ENCODE measurements at places on chromosomes 7 and 10. TPM values are rescaled to one million over a fixed set of nuclear protein-coding genes. Genes with fewer than 3 reads are reported as not detected.

DNA sequence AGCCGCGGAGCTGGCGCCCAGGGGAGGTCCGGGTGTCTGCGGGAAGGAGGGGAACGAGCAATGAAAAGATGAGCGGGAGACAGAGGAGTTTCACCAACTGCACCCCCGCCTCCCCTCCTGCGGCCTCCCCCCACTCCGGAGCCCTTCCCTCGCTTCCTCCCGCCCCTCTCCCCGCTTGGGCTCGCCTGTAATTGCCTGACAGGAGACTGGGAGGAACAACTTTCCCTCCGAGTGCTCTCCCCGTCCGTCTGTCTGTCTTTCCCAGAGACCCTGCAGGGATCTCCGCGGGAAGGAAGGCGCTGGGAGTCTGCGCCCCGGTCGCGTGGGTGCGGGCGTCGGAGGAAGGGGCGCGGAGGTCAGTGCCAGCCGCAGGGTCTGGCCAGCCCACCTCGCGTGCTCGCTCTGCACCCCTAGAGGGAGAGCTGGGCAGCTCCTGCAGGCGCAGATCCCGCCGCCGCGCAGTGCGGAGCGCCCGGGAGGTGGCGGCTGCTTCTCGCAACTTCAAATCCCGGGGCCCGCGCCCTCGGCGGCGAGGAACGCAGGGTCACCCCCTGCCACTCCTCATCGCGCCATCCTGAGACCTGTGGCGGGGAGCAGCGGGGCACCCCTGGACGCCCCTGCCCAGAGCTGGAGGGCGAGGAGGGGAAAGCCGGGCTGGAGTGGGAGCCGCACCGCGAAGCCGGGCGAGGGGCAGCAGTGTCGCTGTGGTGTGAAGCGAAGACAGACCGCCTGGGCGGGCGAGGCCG lies 511 bp upstream of the NRP1 start:
- peak; percentile 93 for DNase-seq

DNA sequence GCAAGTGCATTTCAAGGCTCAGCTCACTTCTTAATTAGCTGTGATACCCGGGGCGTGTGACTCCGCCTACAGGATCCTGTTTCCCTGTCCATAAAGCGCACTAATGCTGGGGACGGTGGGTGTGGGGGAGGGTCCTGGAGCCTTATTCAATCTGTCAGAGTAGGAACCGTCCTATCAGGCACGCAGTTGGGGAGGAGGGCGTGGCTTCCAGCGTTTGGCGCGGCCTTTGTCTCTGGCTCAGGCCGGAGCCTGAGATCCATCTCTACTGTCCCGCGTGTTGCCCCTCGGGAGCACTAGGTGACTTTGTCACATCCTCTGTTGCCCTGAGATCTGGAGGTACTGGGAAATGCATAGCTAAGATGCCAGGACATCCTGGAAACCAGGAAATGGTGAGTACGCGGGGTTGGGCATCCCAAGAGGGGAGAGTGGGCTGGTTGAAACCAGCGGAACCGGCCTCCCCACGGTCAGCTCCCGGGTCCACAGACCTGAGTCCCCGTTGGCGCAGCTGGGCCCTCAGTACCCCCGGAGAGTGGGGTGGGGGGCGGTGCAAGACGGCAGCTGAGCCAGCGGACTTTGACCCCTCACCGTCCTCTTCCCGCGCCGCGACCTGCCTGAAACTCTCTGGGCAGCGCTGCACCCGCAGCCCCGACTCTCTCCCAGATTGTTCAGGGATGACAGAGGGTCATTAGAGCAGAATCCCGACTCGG lies 104.4 kb upstream of the ZNF92 start:
- peak; percentile 96 for DNase-seq

Gene FXYD4
- total RNA-seq, result 109 TPM

Gene DKK1
- 1.5 TPM for total RNA-seq

Gene FANK1
- total RNA-seq, result 13.4 TPM

Gene NUTM2D
- 9.0 TPM for total RNA-seq
